Bronchial smooth muscle cell (primary cell): ENCODE measurements at places on chromosomes 6 and 20. TPM values are rescaled to one million over a fixed set of nuclear protein-coding genes. Genes with fewer than 3 reads are reported as not detected.

TPD52L1 gene
- 7.4 TPM in 2 replicates for total RNA-seq

WFDC5 gene
- not detected in 2 replicates for total RNA-seq

TRIM40 gene
- not detected in 2 replicates for total RNA-seq

FAM209B gene
- 0.34 TPM in 1 of 2 replicates, not detected in the other for total RNA-seq

RAET1G gene
- total RNA-seq = 6.1 and 10.5 TPM in 2 replicates

BCAS1 gene
- under 0.01 and 0.09 TPM in 2 replicates for total RNA-seq

ARFGAP1 gene
- total RNA-seq = 61.4 and 64.8 TPM in 2 replicates

TCF21 gene
- total RNA-seq = 36.7 and 42.6 TPM in 2 replicates

ADGB gene
- not detected in 2 replicates for total RNA-seq

ZSWIM3 gene
- 5.0 and 7.0 TPM in 2 replicates for total RNA-seq

VSTM2L gene
- 0.32 and 2.7 TPM in 2 replicates for total RNA-seq

CD109 gene
- 31.4 and 55.3 TPM in 2 replicates for total RNA-seq

EPHA7 gene
- 0.32 TPM in 1 of 2 replicates, not detected in the other for total RNA-seq

NFATC2 gene
- under 0.01 and 0.09 TPM in 2 replicates for total RNA-seq

VWA7 gene
- 0.79 and 0.86 TPM in 2 replicates for total RNA-seq

VAPB gene
- 8.0 and 15.5 TPM in 2 replicates for total RNA-seq

ZBTB22 gene
- 21.8 and 34.4 TPM in 2 replicates for total RNA-seq

ZNF165 gene
- 0.47 and 0.52 TPM in 2 replicates for total RNA-seq

TMEM244 gene
- 0.47 and 0.52 TPM in 2 replicates for total RNA-seq

MOG gene
- not detected in 2 replicates for total RNA-seq

C6orf15 gene
- not detected in 2 replicates for total RNA-seq

TFAP2D gene
- not detected in 2 replicates for total RNA-seq

FILIP1 gene
- 0.16 and 0.52 TPM in 2 replicates for total RNA-seq
